ENCODE measurements at places on chromosomes 6 and 20. TPM values are rescaled to one million over a fixed set of nuclear protein-coding genes. Genes with fewer than 3 reads are reported as not detected.

ADGRF1 gene
- not detected for total RNA-seq

COX4I2 gene
- total RNA-seq = not detected

ARFGEF3 gene
- 0.06 TPM for total RNA-seq

HAO1 gene
- not detected for total RNA-seq

BPI gene
- total RNA-seq = not detected

BMP6 gene
- total RNA-seq = 8.8 TPM

PSORS1C2 gene
- total RNA-seq = not detected

LY6G6D gene
- total RNA-seq = not detected

GPX6 gene
- total RNA-seq = not detected

OR2J3 gene
- total RNA-seq = not detected

BFSP1 gene
- 1.6 TPM for total RNA-seq

AKAP12 gene
- 30.6 TPM for total RNA-seq

FERMT1 gene
- 4.9 TPM for total RNA-seq

VGLL2 gene
- not detected for total RNA-seq

ASIP gene
- total RNA-seq = not detected

MEP1A gene
- total RNA-seq = not detected

UNC5CL gene
- total RNA-seq = not detected

HUS1B gene
- not detected for total RNA-seq

PDE7B gene
- 41.9 TPM for total RNA-seq

POM121L2 gene
- total RNA-seq = not detected

PI16 gene
- not detected for total RNA-seq

MUC21 gene
- total RNA-seq = not detected

KIAA1755 gene
- 1.9 TPM for total RNA-seq

SEL1L2 gene
- not detected for total RNA-seq

RBBP8NL gene
- total RNA-seq = not detected

C6orf58 gene
- total RNA-seq = 0.15 TPM

FAM209B gene
- total RNA-seq = not detected

PPP1R16B gene
- total RNA-seq = 0.44 TPM

LTB gene
- total RNA-seq = not detected

SAMD5 gene
- 0.12 TPM for total RNA-seq

IYD gene
- total RNA-seq = not detected

CD24 gene
- 0.12 TPM for total RNA-seq

VPS16 gene
- total RNA-seq = 34.6 TPM

PRDM1 gene
- 3.1 TPM for total RNA-seq

FLOT1 gene
- total RNA-seq = 68.3 TPM

PKIB gene
- total RNA-seq = 0.29 TPM

C6orf141 gene
- 2.2 TPM for total RNA-seq

PEX6 gene
- total RNA-seq = 21.8 TPM

VIP gene
- not detected for total RNA-seq

ATP9A gene
- total RNA-seq = 21.8 TPM

ARMC12 gene
- total RNA-seq = not detected

SUMO4 gene
- 0.19 TPM for total RNA-seq

PXMP4 gene
- total RNA-seq = 8.8 TPM

SLC2A10 gene
- 42.0 TPM for total RNA-seq

ECT2L gene
- total RNA-seq = 0.20 TPM

TAF4 gene
- 7.1 TPM for total RNA-seq

COL10A1 gene
- not detected for total RNA-seq

CD93 gene
- 16.9 TPM for total RNA-seq

BTN2A1 gene
- total RNA-seq = 5.2 TPM

SDCBP2 gene
- 2.6 TPM for total RNA-seq

APOM gene
- 2.0 TPM for total RNA-seq

GABRR1 gene
- total RNA-seq = not detected

CDSN gene
- total RNA-seq = not detected

PPP1R14C gene
- total RNA-seq = not detected

BPIFB2 gene
- not detected for total RNA-seq

EPPIN gene
- total RNA-seq = not detected

MAS1L gene
- not detected for total RNA-seq

Measured in cardiac ventricle fibroblast (primary cell).